ENCODE measurements at places on chromosomes 7 and 10.
A peak's percentile ranks its signal among the peaks of the same experiment; 100 is the strongest.

DNA sequence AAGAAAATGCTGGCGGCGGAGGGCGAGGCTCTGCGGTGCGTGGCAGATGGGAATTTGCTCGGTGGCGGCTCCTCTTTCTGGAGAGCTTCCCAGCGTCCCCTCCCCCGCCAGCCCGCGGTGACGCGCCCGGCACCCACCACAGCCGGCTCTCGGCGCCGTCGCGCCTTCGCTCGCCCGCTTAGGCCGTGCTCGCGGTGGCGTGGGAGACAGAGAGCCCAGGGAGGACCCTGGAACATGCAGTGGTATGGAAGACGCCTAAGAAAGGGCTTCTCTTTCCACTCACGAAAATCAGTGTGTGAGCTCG lies 576 bp upstream of the CSGALNACT2 start:
- DNase-seq = peak; percentile 85

- DNase-seq = no peak
Measured at GRCh38 chr7:80186721-80187120, 52.1 kb downstream of the GNAI1 start.

DNA sequence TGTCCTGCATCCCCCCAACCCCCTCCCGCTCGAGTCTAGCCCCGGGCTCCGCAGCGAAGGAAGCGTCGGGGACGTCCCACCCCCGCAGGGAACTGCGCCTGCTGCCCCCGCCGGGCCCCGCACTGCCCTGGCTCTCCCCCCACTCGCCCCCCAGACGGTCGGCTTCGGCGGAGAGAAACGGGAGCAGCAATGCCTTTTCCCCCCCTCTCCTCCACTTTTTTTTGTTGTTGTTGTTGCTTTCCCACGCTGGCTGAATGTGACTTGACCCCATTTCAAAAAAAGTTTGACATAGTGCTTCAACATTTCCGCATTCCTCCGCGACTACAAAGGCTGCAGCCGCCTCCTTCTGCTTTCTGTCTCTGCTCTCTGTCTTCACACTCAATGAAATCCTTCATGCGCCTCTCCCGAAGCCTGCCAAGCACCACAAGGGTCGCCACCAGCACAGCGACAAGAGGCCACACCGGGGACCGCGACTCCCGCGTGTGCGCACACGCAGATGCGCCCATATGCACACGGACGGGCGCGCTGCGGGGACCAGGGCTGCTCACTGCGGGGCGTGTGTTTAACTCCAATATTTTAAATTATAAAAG lies 1.0 kb downstream of the CDK6 start:
- DNase-seq = peak; percentile 83

- no peak for DNase-seq
Measured at GRCh38 chr7:77727527-77727926, 31.3 kb downstream of the RSBN1L start.

DNA sequence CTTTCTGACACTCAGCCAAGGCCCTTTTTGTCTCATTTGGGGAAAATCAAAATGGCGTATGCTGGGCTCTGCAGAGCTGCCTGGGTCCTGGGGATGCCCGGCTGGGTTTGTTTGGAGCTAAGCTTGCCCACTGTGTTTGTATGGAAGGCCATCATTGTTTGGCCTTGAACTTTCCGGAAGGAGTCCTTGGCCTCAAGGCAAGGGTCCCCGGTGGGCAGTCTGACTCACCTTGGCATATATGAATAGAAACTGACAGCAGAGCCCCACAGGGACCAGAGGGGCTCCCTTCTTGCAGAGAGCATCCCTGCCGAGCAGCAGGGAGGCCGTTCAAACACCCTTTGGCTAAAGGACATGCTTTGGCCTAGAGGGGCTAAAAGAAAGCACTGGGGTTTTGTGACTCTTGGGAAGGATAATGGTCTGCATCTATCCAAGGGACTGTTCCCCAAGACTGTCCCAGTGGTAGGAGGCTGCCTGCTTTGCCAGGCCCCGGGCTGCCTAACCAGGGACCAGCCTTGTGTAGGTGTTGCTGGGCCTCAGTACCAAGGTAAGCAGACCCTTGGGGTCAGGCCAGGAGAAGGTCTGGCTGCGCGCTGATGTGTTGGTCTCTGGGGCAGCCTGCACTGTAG lies 15.0 kb downstream of the SLC18A2 start:
- no peak for DNase-seq

- DNase-seq = peak; percentile 65
Measured at GRCh38 chr7:2894118-2894940, 50.2 kb upstream of the GNA12 start.

Data from femur (tissue), 1 donor.